Stimulated activated CD8-positive, alpha-beta memory T cell treated with anti-CD3 and anti-CD28 coated beads, Interleukin-7, amount 100 ng/mL, for 1 hour (primary cell): ENCODE measurements at places on chromosomes 7 and 10.

GRCh38 chr10:100968062-100968736, 1.1 kb upstream of the SEMA4G start:
- DNase-seq: no peak

GRCh38 chr10:63376560-63377304, 89.0 kb downstream of the JMJD1C start:
- DNase-seq: no peak

DNA sequence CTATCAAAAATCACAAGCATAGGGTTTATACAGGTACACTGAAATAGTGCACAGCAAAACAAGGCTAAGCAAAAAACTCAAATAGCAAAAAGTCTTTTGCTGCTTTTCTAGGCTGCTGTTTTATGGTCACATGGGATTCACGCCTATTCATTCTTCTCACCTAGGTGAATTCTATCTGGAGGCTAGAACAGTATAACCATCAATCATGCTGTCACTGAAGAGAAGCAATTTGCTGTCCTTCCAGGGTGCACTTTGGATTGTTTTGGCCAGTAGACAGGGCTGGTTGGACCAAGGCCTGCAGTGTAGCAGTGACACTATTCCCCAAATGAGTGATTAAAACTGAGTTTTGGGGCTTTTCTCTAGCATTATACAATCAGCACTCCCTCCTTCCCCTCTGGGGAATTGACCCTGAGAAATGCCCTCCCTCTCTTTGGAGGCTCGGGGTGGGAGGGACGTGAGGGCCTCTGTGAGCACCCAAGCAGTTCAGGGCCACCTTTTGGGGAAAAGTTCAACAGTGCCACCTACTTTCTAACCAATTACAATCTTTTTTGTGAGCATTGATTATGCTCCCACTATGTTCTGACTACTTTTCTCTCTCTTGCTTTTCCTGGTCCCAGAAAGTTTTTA, 16.2 kb upstream of the SND1 start:
- DNase-seq: no peak

- no peak for DNase-seq
Observed at GRCh38 chr10:75410132-75411005, 8.8 kb upstream of the ZNF503 start.

DNA sequence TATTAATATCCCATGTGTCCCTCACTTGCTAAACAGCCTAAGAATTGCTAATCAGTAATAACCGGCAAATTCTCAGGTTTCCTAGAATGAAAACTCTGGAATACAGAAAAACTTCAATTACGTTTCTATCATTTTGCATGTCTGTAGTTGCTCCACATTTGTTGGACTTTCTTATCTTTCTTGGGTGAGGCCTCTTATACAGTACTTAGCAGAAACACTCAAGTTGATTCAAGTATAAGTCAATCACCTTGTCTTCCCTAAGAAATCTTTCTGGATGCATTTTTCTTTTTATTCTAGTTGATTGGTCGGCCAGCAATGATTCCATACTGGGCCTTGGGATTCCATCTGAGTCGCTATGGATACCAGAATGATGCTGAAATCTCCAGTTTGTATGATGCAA, 61.4 kb downstream of the MGAM2 start:
- DNase-seq: no peak
